ENCODE measurements at places on chromosomes 2 and 18.
A peak's percentile ranks its signal among the peaks of the same experiment; 100 is the strongest.

- DNase-seq = no peak
These were observed 45.2 kb downstream of the RPRM start for GRCh38 chr2:153433403-153433802.

GRCh38 chr2:113978524-113979190, 88.8 kb downstream of the ACTR3 start:
- no peak for DNase-seq

GRCh38 chr2:216849987-216850386, 9.9 kb downstream of the TNP1 start:
- DNase-seq = no peak

GRCh38 chr18:74456017-74456348, 1.1 kb downstream of the DIPK1C start:
- DNase-seq = no peak

- no peak for DNase-seq
These were observed 41.5 kb upstream of the C1D start for GRCh38 chr2:68104111-68104835.

- DNase-seq = no peak
These were observed 210.4 kb upstream of the SP5 start for GRCh38 chr2:170504810-170505145.

DNA sequence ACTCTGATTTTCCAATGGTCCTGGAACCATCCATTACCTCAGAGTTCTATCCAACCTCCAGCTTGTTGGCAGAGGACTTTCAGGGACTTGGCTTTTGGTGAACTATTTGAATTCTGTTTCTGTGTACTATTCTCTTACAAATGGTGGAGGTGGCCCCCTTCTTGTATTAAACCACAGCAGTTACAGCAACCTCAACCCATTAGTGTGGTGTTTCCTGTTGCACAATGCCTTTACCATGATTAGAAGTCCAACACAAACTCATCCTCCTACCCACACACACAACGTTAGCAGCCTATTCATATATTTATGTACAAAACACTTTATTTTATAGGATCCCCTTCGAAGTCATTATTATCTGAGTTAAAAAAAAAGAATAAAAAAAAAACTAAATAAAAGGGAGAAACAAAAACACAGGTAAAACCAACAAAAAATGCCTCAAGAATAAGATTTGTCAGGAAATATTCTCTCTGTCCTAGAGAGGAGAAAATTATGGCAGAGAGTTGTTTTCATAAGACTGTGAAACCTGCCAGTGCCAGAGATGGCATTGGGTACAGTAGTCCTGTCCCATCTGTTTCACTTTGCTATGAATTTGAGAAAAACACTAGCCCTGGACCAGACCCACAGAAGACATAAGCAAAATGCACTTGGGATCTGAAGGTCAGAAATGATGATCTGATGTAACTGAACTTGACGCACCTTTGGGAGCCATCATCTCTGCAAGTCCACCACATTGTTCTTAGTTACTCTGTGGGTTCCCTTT, 1896.0 kb upstream of the PIK3C3 start:
- no peak for DNase-seq

DNA sequence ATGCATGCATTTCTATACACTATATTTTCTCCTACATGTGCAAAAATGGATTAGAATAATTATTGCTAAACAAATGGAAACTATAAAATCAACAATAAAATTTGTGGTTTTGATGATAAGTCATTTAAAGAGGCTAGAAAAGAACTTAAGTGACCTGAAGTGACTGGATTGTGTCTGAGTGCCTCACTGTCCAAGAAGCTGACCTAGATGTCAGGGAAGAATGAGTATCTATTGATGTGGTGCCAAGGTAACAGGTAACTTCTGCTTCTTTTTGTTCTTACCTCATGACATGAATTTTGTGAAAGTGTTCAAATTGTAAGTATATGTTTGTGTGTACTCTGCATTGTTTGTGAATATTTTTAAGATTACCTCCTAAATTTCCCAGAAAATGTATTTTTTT, 1623.9 kb upstream of the ACVR2A start:
- DNase-seq = no peak

- DNase-seq = peak; percentile 97
These were observed 59.1 kb downstream of the TNS1 start for GRCh38 chr2:217943446-217944321.

DNA sequence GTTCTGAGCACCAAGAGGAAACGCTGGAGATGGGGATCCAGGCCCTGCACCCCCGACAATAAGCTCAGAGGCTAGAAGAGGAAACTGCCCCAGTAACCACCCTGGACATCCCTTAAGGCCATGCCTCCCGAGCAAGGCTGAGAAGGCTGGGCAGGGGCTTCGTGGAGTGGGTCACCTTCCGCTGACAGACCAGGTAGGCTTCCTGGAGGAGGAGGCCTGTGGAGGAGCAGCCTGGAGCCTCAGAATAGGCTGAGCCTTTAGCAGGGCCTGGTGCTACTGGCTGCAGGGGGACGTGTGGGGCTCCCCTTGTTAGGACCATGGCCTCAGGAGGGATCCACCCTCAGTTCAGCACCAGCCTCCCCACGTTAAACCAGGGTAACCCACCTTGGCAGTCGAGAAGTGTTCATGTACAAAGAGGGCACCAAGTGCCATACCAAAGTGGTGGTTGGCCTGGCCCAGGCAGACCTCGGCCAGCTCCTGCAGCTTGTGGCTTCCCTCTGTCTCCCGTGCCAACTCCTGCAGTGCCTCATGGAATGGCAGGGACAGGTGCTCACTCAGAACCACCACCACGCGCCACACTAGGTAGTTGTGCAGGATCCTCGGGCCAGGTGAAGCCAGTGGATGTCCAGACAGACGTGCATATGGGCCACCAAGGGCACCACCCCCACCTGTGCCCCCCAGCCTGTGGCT, 28.5 kb upstream of the ALPP start:
- DNase-seq = no peak

DNA sequence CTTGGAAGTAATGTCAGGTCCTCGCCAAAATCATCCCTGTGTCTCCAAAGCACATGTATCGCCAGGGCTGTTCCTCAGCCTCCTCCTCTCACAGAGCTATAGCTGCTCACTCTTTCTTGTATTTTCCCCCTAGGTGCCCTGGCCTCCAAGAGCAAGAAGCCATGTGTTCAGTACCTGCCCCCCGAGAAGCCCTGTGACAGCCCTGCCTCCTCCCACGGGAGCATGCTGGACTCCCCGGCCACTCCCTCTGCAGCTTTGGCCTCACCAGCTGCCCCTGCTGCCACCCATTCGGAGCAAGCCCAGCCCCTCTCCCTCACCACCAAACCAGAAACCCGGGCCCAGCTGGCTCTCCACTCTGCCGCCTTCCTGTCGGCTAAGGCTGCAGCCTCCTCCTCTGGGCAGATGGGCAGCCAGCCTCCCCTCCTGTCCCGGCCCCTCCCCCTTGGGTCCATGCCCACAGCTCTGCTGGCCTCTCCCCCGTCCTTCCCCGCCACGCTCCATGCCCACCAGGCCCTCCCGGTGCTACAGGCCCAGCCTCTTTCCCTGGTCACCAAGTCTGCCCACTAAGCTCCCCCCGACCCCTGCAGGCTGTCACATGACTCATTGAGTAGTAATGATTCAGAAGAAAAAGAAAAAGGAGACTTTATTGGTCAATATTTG, 18.8 kb downstream of the TGOLN2 start:
- DNase-seq = no peak

GRCh38 chr2:24482251-24482971, 8.6 kb upstream of the NCOA1 start:
- no peak for DNase-seq

DNA sequence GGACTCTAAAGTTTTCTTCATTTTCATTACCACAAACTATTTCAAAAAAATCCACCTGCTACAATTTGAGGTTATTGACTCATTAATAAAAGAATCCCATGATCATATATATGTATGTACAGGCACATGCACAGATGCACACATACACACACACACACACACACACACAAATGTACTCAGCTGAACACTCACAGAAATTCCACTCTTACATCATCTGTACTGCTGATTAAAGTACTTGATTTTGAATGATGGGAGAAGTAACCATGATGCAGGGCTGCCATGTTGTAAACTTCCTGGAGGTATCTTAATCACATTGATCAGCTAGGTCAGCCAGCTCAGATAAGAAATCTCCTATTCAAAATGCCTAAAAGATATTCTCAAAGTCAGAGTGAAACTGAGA, 1313.2 kb upstream of the NRXN1 start:
- DNase-seq = no peak

- no peak for DNase-seq
These were observed 2.7 kb downstream of the RASGRP3 start for GRCh38 chr2:33478968-33479731.

DNA sequence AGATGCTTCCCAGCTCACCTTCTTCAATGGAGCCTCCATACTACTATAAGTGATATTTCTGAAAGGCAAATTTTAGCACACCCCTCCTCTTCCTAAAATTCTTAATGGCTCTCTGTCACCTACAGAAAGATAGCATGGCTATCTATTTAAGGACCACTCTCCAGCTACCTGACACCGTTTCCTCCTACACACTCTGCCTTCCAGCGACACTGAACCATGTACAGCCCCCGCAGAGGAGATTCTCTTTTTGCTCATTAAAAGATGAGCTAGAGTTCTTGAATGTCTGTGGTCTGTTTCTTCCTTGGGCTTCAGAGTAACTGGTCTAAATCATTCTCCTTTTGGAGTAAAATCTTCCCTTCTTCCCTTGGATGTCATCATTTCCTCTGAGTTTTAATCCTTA, 38.4 kb upstream of the GAREM1 start:
- DNase-seq = no peak

GRCh38 chr2:65252640-65253039, 25.0 kb downstream of the ACTR2 start:
- DNase-seq = no peak

DNA sequence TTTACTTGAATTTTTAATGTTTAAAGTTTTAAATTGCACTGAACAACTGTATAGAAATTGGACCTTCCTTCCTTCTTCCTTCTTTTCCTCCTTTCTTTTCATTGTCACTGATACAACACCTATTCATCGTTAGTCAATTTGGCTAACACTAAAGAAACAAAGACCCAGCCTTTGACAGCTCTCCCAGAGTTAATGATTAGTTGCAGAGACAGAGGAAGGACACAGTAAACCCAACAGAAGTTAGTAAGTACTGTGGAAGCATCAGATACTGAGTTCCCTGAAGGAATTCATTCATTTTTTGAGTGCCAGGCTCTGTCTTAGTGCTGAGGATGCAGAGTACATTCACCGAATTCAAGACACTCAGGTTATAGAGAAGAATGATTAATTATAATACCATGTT, 77.9 kb upstream of the RAB27B start:
- no peak for DNase-seq

DNA sequence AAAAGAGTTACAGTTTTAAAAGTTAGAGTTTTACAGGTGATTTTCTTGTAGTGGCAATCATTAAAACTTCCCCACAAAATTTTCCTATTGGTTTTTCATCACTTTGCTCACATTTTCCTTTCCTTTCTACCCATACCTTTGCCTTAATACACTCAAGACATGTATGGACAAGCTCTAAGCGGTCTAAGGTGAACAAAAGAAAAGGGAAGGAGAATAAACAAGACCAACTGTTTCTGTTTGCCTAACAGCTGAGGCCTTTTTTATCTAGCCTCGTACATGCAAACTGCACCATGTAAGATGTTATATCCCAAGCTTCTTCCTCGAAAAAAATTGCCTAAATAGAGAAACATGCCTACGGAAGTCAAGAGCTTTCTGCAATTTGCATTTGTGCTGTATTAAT, 33.9 kb upstream of the TBC1D8 start:
- DNase-seq = no peak

DNA sequence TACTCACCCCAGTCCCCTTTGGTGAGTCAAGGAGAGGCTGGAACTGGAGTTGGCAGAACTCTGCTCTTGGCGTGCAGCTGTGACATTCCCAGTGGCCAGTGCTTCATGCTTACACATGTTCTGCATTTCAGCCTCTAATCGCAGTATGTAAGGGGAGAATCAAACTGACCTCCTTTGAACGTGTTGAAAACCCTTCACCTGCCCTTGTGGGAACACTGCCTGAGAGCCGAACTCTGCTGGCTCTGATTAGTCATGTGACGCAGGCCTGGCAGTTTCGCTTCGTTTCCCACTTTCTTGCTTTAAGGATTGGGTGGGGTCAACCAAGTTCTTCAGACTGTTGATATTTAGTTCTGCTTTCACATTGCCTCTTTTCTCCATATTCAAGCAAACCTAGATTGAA, 173.8 kb upstream of the BCL2L11 start:
- DNase-seq = no peak

GRCh38 chr2:154480521-154480920, 218.0 kb upstream of the KCNJ3 start:
- no peak for DNase-seq

DNA sequence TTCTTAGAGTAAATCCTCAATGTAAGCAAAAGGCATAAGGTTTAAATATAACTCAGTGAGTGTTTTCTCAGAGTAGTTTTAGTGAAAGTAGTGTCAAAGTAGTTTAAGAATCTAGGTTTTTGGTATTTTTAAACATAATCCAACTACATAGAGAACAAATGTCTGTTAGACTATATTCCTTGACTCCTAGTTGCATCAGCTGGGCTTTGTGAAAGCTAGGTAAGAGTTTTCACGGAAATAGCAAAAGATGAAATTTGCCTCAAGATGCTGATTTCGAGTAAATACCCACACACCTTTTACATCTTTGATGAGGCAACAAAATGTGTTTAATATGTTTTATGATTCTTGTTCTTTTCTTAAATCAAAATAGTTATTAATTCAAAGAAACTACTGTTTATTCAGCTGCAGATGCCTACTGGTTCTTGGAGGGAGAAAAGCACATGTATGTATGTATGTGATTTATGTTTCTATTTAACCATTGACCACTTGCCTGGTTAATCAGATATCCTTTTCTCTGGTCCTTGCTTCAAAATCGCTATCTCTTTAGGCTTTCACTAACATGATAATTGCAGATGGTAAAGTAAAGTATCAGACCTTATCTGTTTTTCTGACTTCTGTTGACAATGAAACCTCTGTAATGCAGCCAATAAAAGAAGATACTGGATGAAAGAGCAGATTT, 117.4 kb upstream of the NOSTRIN start:
- no peak for DNase-seq

DNA sequence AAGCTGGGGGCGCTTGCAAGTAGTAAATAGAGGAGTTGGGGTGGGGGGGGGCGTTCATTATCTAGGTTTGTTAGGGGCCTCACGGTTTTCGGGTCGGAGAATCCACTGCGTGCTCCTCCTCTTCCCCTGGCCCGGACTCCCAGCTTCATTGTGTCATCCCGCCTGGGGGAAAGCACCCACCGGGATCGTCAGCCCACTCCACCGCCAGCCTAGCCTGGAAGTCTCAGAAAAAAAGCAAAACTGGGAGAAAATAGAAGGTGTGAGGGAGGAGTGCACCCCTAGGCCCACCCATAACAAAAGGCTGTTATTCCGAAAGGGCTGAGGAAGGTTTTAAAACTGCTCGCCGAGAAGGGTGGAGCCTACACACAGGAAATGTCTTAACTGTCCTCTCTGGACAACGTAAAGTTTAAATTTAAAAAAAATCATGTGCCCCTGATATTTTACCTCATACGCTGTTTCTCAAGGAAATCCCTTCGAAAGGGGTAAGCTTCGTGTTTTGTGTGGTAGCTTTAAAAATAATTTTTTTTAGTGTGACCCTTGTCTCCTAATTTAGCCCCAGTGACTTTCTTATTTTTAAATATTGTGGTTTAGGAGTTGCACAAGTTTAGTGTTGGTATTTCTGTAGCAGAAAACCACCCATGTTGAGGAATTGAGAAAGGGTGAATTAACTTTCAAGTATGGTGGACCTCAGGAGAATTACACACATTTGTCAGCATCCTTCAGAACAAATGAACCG, 104.2 kb downstream of the SPTBN1 start:
- DNase-seq = peak; percentile 54

GRCh38 chr2:188047735-188048134, 243.9 kb upstream of the GULP1 start:
- no peak for DNase-seq

- DNase-seq = no peak
These were observed 1060.0 kb upstream of the DDX18 start for GRCh38 chr2:116754381-116755101.

GRCh38 chr2:238875471-238876231, 27.8 kb downstream of the TWIST2 start:
- no peak for DNase-seq
